ENCODE measurements at places on chromosomes 13 and 19. TPM values are rescaled to one million over a fixed set of nuclear protein-coding genes. Genes with fewer than 3 reads are reported as not detected.

COX6B2 gene
- total RNA-seq, result 2.7 TPM

SLITRK5 gene
- total RNA-seq, result not detected

LAIR1 gene
- not detected for total RNA-seq

SIGLEC8 gene
- total RNA-seq, result not detected

DNA sequence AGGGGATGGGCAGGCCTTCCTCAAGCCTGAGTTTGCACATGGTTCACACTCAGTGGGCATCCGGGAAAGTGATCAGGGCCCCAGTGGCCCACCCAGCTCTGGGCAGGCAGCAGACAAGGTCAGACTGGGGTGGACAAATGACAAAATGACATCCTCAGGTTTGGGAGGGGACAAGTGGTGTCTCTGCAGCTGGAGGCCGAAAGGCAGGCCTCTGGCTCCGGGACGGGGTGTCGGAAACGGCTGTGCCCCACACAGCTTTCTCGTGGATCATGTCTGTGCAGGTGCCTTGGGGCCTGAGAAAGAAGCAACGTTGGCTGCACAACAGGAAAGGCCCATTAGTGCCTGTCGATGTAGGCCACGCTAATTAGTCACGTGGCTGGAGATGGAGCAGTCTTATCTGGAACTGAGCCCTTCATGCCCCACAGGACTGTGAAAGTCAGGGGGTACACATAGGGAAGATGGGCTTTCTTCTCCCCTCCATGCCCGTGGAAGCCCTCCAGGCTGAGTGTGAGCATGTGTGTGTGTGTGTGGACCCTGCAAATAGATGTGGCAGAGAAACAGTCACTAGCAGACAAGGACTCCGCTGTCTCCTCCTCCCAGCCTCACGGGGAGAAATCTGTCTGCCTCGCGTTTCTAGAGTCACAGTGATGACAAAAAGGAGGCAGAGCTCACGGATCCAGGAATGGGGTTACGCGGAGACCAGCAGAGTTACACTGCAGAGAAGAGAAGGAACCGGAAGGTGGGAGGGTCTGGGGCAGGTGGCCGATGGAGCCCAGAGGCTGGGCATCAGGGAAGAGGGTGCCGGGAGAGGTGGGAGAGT, 44.2 kb downstream of the CHST8 start:
- DNase-seq, result no peak

- DNase-seq, result no peak
Observed at GRCh38 chr19:29815231-29815630, 3.4 kb downstream of the CCNE1 start.

DNA sequence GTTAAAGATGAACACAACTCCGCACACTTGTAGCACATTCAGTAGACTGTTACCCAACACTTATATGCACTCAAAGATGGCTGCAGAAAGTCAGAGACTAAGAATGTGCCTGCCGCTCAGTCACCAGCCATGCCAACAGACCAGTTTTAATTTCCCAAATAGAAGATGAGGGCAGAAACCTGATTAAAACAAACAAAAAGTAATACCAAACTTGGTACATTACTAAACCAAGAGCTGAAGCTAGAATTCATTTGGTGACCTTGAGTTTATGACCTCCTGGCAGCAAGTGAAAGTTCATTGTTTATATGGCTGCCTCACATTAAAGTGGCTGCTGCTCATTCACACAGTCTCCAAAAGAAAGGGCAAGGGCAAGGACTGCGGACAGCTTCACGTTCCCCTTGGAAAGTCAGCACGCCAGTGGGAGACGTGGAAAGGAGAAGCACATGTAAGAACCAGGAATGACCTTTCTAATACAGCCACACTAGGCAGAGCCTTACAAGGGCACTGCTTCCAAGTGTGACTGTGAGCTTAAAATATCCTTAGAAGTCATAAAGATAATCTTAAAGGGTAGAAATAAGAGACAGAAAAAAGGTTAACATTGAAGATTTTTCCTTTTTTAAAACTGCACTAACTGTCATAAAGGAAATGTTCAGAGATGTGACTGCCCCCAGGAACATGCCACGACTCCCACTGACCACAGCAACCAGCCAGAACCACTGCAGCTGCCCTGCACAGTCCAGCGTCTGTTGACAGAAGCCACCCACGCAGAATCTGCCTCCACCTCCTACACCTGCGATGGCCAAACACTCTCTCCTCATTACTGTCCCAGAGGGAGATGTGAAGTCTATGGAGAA, 73.5 kb downstream of the STK24 start:
- DNase-seq, result peak; percentile 29

DNA sequence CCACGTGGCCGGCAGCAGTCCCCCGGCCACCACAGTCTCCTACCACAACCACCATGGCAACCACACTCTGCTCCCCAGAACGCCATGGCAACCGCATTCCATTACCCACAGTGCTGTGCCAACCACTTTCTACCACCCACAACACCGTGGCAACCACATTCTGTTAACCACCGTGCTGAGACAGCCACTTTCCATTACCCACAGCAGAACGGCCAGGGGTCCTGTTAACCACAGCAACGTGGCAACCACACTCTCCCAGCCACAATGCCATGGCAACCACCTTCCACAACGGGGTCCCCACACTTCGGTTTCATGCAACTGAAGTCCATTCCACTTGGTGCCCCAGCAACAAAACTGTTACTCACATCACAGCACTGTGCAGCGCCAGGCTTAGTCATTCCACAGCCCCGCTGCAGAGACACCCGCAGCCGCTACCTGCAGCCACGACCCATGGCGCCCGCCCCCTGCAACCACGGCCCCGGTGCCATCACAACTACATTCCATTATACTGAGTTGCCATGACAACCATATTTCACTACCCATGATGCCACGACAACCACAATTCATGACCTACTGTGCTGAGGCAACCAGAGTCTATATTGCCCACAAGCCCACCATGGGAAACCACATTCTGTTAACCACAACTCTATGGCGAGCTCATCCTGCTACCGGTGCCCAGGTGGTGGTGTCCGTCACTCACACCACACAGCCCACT, 10.0 kb downstream of the DPF1 start:
- peak; percentile 86 for DNase-seq

- no peak for DNase-seq
Observed at GRCh38 chr13:57063007-57063406, 77.7 kb upstream of the PRR20A start.

- DNase-seq, result no peak
Observed at GRCh38 chr13:99237981-99238662, 20.1 kb downstream of the GPR18 start.

GRCh38 chr13:105599477-105600037, 935.9 kb downstream of the EFNB2 start:
- DNase-seq, result no peak

GRCh38 chr13:35978607-35979316, 152.4 kb downstream of the DCLK1 start:
- peak; percentile 93 for DNase-seq

GRCh38 chr13:100231176-100231575, 142.3 kb downstream of the PCCA start:
- DNase-seq, result no peak

DNA sequence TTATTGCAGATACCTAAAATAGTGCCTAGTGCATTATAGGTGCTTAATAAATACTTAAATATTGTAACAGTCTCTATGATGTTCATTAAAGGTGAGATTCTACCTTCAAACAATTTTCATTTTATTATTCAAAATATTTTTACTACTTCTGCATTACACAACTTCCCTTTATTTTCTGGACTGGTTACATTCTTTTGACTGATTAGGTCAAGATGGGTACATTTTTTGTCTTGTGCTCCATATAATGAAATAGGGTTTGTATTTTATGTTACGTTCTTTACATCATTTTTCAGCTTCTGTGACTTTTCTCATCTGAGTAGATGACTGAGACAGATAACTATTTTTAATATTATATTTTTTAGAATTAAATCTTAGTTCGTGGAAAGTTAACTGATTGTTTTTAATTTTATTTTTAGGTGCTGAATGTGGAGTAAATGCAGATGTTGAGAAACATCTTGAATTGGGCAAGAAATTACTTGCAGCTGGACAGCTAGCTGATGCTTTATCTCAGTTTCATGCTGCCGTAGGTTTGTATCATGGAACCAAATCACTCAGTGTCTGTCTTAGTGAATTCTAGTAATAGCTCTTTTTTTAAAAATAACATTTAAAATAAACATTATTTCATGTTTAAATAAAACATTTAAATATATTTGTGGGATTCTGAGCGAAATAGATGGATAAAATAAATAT, 32.0 kb downstream of the DNAJC3 start:
- no peak for DNase-seq

GRCh38 chr13:89554801-89555200, 1792.7 kb upstream of the MIR17HG start:
- DNase-seq, result peak; percentile 37

DNA sequence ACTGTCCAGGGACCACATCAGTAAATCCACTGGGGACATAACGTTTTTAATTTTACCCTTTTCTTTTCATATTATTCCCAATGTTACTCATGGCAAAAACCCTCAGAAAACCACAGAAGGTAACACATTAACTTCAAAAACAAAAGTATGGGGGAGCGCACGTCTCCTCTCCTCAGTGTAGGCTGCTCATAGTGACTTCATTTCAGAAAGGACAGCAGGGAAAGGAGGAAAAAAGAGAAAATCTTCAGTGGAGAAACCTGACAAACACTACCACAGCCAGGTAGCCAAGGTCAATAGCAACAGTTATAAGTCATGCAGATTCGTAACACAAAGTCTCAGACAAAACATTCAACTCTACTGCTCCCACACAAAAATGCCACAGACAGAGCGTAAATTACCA, 21.4 kb downstream of the DZIP1 start:
- no peak for DNase-seq

Data from HT-29 (cell line).